Lower lobe of right lung (tissue), 2 donors: ENCODE measurements at places on chromosomes 2 and 18.

- no peak for DNase-seq
Observed at GRCh38 chr18:37864122-37864521, 298.5 kb upstream of the CELF4 start.

GRCh38 chr18:67788310-67789164 is 272.0 kb upstream of the DSEL start:
- DNase-seq = no peak

DNA sequence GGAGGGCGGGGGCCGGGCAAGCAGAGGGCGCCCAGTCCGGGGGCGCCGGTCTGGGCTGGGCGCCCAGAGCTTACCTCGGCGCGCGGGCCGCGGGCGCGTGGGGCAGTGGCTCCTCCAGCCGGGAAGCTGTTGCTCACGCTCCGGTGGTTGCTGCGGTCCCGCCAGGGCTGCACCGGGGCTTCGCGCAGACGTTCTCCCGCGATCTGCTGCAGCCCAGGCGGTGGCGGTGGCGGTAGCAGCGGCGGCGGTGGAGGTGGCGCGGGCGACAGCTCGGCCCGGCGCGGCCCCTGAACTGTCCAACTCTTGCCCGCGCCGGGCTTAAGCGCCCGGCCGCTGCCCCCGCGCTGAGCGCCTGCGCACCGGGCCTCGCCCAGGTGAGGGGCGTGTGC is 391 bp downstream of the ZNF385B start:
- DNase-seq = peak; percentile 46

GRCh38 chr2:134249755-134250154 is 4.1 kb upstream of the MGAT5 start:
- DNase-seq = no peak

- no peak for DNase-seq
Observed at GRCh38 chr18:30527226-30527625, 515.3 kb downstream of the DSC3 start.

- DNase-seq = no peak
Observed at GRCh38 chr18:48892146-48892855, 58.5 kb downstream of the SMAD7 start.

- DNase-seq = no peak
Observed at GRCh38 chr2:69489793-69490192, 52.6 kb upstream of the NFU1 start.

- no peak for DNase-seq
Observed at GRCh38 chr2:80815259-80815658, 510.7 kb upstream of the LRRTM1 start.

GRCh38 chr2:220000080-220000479 is 372.6 kb downstream of the SLC4A3 start:
- no peak for DNase-seq

DNA sequence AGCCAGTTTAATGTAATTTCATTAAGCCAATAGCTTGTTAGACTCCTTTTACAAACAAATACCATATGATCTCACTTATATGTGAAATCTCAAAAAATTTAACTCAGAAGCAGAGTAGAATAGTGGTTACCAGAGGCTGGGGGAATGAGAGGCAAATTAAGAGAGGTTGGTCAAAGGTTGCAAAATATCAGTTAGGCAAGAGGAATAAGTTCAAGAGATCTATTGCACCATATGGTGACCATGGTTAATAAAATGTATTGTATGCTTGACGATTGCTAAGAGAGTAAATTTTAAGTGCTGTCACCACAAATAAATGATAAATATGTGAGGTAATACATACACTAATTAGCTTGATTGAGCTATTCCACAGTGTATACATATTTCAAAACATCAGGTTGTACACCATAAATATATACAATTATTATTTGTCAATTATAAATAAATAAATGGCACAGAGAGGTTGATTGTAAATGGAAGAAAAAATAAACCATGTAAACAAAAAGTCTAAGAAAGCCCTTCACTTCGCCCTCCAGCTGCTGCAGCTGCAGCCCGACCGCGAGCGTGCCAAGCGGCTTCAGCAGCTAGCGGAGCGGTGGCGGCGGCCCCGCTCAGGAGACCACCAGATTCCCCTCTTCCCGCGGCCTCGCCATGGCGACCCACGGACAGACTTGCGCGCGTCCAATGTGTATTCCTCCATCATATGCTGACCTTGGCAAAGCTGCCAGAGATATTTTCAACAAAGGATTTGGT is 23.0 kb upstream of the ACTR2 start:
- no peak for DNase-seq

GRCh38 chr2:15472133-15472532 is 89.0 kb downstream of the NBAS start:
- no peak for DNase-seq

GRCh38 chr18:79970419-79971133 is 6.1 kb downstream of the HSBP1L1 start:
- DNase-seq = no peak

DNA sequence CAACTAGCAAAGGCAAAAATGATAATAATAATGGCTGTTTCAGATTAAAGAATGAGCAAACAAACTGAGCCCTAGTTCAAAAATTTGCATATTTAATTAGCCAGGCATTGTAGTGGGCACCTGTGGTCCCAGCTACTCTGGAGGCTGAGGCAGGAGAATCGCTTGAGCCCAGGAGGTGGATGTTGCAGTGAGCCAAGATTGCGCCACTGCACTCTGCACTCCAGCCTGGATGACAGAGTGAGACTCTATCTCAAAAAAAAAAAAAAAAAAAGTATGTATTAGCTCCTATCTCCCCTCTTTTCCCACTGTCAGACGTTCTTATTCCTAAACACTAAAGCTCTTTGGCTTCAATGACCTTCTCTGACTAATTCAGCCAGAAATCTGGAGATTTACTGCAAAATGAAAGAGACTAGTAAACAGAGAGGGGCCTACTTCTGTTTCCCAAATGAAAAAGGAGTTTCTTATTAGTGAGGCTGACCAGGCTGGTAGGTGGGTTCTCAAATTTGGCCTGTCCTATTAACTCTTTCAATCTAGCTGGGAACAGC is 3.9 kb upstream of the SRBD1 start:
- DNase-seq = no peak

DNA sequence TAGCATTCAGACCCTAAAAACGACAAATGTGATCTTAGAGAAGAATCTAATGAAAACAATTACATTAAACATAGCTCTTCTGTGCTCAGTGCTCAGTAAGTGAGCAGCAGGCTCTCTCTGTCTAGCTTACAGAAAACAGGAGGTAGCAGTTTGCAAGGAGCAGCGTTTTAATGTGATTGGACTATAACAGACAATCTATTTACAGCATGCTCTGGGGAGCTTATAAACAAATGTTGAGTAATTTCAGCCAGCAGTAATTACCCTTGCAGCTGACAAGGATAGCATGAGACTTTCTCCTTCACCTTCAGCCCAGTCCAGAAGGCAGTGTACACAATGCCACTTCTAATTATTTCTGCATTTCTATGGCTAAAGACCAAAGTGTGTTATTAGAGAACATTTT is 270.4 kb downstream of the FIGN start:
- no peak for DNase-seq

GRCh38 chr18:70132999-70133398 is 72.5 kb downstream of the RTTN start:
- no peak for DNase-seq

DNA sequence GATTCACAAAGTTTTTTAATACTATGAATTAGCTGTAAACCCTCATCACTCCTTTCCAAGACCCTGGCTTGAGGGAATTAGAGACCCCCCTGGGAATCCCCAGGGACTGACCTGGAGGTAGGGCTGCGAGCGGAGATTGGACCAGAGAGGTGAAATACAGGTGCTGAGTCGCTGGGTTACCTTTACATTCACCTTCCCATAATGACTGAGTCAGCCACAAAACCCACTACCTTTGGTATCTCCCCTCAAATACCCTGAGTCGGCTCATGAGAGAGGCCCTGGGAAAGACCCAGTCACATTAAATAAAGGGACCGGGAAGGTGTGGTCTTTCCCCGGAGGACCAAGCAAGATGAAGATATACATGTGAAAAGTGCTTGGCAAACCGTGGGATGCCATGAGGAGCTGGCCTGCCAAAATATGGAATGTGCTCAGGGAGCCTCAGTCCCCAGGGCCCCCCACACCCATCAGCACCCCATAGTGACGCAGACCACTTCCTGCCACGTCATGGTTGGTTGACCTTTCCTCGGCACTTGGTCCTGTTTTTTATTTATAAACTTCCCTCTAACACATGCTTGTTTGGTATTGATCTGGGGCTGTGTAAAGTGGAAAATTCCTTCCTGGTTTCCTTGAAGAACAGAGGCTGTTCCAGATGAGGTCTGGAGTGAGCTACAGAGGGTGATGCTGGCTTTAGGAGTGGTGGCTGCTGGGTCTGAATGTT is 51.4 kb downstream of the IL1RL2 start:
- no peak for DNase-seq

DNA sequence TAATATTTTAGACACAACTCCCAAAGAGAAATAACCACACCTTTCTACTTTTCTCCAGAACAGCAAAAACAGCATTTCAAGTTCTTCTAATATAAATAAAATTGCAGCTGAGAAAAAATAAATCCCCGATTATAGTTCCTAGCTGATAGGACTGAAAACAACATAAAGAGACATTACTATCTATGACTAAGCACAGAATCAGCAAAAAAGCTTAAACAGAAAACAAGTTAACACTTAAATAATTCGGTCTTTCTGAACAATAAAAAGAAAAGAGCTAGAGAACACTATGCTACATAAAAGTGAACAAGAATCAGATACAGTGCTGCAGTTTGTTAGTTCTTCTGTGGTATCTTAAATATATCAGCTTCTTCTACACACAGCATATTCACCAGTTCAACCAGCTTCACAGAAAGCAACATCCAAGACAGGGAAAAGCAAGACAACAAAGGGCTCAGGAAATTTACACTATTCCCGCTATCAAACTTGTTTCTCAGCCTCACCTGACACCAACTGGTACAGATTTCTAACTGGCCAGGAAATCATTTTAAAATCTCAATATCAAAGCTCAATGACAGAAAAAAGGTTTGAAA is 28.6 kb downstream of the FEZ2 start:
- no peak for DNase-seq

GRCh38 chr2:168686452-168687191 is 115.8 kb upstream of the NOSTRIN start:
- DNase-seq = no peak

DNA sequence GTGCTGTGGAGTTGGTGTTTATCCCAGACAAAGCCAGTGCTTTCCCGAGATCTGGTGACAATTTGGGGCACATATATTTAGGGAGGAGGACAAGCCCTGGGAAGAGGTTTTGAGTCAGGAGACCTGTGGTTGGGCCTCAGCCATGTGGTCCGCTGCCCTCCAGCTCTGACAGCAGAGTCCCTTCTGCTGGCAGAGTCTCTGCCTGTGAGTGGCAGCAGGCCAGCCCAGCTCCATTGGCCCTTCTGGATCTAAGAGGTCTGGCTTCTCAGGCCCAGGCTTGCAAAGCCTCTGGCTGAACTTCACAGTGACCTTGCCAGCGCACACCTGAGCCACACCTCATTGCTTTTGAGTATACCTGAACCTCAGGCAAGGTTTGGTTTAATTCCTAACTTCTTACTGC is 115.3 kb downstream of the BCL2L11 start:
- peak; percentile 49 for DNase-seq

GRCh38 chr18:79026491-79026890 is 42.7 kb upstream of the ATP9B start:
- DNase-seq = no peak

- no peak for DNase-seq
Observed at GRCh38 chr2:206260188-206261012, 14.1 kb upstream of the ZDBF2 start.

GRCh38 chr2:53559302-53559966 is 208.2 kb upstream of the CHAC2 start:
- DNase-seq = no peak

- peak; percentile 71 for DNase-seq
Observed at GRCh38 chr18:77087393-77088141, 45.0 kb downstream of the MBP start.
